ENCODE measurements at places on chromosomes 1 and 21.

- DNase-seq = no peak
These were observed 24.8 kb downstream of the ADGRB2 start for GRCh38 chr1:31739346-31739745.

DNA sequence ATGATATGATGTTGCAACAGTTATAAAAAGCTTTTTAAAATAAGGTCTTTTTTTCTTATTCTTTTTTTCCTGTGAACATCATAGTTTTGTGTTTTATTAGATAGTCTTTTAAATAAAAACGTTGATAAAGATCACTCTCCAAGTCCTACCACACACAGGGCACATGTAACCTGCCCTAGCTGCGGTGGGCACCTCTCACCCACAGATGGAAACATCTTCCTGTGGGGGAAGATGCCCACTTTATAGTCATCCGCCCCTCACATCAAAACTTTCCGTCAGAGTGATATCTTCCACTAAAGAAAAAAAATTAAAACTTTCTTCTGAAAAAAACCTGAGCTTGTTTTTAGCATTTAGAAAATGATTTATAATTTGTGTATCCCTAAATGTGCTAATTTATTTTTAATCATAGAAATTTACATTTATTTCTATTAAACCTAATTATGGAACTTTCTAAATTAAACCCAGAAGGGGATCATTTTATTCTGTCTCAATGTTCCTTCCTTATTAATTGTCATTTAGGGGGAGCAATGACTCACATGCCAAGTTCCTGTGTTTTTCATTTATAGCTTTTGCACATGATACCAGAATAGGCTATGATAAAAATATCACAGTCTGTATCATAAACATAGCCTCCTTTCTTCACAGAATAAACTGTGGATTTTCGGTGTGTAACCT, 24.7 kb downstream of the TNFRSF9 start:
- no peak for DNase-seq

- no peak for DNase-seq
These were observed 25.0 kb upstream of the GBP1 start for GRCh38 chr1:89089962-89090361.

DNA sequence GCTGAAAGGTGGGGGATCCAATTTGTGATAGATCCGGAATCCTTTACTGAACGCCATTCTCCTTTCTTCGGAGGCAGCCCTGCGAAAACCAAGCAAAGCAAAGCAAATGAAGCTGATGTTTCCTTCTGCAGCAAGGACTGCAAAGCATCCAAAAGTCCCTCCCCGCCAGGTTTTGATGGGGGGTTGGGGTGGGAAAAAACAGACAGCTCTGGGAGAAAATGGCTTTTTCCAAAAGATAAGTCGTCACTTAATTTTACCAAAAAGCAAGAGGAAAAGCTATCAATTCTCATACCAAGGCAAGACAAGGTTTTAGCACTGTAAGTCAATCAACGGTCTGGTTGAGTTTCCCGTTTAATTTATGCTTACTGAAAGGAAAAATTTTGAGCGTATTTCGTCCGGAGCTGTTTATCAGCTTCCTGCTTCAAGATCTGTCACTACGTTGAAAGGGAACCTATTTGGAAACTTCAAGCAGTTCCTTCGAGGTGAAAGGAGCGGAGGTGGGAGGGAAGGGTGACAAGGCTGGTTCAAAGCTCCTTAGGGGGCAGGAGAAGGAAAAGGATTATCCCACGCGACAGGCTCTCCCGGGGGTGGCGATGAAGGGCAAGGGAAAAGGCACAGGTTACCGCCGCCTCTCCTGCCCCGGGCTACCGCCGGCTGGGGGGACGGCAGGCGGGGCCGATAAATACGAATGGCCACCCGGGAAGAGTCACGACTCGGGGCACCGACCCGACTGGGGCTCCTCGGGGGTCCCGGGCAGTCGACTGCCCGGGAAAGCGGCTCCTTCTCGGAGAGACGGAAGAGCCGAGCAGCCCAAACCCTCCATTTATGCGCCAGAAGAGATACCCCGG, 750 bp downstream of the SYNJ1 start:
- DNase-seq = no peak

GRCh38 chr1:2848006-2848670, 46.6 kb upstream of the TTC34 start:
- DNase-seq = no peak

DNA sequence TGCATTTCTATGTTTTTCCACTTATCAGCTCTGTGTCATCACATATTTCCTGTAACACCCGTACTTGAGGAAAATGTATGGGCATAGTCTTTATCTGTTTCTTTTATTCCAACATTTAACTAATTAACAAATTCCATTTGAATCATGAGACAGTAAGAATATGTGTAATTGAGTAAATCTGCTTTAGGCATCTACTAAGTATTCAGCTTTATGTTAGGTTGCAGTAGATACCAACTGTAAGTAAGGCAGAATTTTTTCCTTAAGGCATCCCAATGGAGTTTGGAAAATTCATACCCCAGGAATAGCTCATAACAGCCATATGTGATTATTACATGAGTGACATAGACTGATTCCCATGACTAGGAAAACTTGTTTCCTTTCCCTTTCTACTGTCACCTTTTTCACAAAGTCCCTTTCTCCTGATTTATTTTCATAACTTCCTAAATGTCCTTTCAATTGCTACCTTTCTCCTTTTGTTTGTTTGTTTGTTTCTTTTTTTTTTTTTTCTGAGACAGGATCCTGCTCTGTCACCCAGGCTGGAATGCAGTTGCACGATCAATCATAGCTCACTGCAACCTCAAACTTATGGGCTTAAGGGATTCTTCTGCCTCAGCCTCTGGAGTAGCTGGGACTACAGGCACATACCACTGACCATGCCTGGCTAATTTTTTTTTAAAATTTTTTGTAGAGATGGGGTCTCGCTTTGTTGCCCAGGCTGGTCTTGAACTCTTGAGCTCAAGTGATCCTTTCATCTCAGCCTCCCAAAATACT, 59.8 kb upstream of the CACYBP start:
- DNase-seq = no peak

GRCh38 chr1:41030872-41031616, 9.5 kb upstream of the SLFNL1 start:
- DNase-seq = no peak

- DNase-seq = no peak
These were observed 542.5 kb downstream of the NUF2 start for GRCh38 chr1:163864207-163864606.

DNA sequence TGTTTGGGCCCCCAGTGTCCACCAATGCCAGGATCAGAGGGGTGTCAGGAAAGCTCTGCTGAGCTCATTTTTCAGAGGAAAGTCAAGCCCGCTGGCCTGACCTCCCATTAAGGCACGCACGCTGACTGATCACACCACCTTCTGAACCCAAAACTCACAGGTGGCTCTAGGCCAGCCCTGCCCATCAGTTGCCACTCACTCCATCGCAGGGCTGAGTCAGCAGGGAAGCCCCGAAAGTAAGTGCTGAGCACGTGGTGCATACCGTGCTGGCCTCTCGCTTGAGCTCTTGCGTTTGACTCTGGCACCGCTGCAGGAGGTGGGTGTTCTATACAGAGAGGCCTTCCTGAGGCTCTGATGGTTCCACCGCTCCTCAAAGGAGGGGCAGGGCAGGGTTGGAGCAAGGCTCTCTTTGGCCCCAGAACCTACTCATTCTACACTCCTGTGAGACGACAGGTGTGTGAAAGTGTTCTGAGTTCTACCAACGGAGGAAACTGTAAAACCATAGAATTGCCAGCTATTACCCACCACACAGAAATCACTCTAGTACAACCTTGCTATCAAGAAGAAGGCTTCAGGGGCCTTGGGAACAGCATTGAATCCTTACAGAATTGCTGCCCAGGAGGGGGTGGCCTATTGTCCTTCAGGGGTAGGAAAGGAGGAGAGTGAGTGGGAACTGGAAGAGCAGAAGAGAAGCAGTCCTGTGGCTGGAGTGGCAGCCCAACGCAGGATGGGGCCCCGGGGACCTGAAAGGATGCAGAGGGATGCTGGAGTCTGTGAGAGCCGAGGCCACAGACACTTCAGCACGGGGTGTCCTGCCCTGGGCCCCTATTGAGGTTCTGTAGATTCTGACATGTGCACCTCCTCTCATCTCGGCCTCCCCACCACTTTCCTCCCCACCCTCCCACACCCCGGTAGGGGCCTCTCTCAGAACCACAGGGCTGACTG, 214.7 kb upstream of the EDN2 start:
- no peak for DNase-seq

GRCh38 chr1:27603309-27603680, 649 bp downstream of the AHDC1 start:
- no peak for DNase-seq

GRCh38 chr1:214540324-214540723, 11.1 kb downstream of the PTPN14 start:
- no peak for DNase-seq

GRCh38 chr21:41973427-41973831, 19.6 kb upstream of the C2CD2 start:
- DNase-seq = no peak

GRCh38 chr1:55928576-55928975, 650.8 kb downstream of the PLPP3 start:
- no peak for DNase-seq

GRCh38 chr1:161921990-161922389, 101.7 kb downstream of the OLFML2B start:
- DNase-seq = no peak

GRCh38 chr1:219676012-219676765, 63.3 kb upstream of the ZC3H11B start:
- DNase-seq = no peak

GRCh38 chr1:185788386-185788785, 54.2 kb downstream of the HMCN1 start:
- DNase-seq = no peak

GRCh38 chr1:110208916-110209645, 1.0 kb upstream of the KCNC4 start:
- DNase-seq = no peak

DNA sequence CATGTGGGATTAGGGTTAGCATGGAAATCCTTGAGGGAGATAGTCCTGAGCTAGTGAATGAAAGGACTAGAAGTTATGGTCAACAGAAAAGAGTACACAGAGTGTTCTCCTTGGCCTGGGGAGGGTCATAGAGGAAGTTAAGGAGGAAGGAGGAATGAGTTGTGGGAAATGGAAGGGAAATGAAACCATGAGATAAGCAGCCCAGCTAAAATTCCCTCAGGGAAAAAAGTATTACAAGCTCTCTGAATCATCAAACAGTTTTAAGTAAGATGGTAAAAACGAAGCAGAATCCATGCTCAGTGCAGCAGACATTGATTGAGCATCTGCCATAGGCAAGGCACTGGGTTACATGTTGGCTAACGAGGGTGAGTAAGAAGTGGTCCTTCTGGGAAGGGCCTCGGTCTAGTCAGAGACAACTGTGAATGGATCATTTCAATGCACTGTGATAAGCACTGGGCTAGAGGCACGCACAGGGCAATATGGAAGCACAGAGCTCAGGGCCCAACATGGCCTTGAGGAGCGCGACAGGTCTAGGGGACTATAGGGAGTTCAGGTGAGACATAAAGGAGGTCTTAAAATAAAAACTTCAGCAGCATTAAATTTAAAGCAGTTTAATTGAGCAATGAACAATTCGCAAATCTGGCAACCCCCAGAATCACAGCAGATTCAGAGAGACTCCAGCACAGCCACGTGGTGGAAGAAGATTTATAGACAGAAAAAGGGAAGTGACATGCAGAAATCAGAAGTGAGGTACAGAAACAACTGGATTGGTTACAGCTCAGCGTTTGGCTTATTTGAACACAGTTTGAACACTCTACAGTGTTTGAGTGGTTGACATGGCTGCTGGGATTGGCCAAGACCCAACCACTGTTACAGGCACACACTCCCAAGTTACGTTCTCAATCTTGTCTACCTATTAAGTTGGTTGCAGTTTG, 219.5 kb downstream of the HLX start:
- no peak for DNase-seq

DNA sequence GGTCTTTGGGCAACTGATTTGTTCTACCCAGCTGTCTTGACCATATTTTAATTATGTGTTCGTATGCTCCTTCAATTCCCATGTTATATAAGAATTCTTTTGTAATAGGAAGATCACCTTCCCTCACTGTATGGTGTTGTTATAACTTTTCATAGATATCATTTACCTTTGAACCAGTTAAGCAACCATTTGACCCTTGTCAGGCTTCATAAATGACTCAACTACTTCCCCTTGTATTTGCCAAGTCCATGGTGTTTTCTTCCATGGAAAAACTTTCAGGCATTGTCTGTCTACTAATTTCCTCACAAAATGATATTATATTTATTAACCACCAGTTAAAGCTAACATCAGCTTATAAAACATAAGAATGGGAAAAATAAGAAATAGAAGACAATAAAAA, 5.1 kb downstream of the BPNT1 start:
- DNase-seq = no peak

DNA sequence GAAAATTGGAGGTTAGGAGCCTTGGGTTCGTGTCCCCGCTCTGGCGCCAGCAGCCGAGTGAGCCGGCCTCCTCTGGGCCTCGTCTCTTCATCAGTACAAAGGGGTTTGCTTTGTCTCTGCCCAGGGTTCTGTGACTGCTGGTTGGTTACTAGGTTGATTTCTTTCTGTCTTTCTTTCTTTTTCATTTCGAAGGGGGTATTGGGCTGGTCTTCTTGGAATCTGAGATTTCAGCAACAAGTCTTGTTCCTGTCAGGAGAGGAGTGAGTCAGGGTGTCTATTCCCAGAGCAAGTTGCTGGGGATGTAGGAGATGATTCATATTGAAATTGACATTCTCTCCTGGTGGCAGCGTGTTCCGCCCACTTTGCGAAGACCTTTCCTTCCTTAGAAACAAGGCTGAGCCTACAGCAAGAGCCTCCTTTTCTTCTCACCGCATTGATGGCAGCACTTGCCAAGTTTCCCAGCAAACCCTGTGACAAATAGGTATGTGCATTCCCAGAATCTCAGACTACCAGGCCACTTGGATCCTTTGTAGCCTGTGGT, 79.2 kb downstream of the MAN1C1 start:
- DNase-seq = peak; percentile 85

DNA sequence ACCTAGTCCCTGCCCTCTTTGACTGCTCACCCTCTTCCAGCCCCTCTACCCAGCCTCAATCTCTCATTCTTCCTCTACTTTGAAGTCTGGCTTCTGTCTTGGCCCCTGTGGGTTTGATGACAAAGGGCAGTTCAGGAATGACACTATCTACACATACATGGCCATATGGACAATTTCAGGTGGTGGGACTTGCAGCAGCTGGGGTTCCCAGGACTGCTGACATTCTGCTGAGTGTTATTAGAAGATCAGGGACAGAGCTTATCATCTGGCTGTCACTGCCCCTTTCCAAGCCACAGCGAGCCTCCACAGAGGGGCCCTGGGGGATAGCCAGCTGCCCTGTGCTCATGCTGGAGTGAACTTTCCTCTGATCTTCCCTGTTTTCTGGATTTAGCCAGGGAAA, 97.4 kb upstream of the IPO9 start:
- DNase-seq = no peak

DNA sequence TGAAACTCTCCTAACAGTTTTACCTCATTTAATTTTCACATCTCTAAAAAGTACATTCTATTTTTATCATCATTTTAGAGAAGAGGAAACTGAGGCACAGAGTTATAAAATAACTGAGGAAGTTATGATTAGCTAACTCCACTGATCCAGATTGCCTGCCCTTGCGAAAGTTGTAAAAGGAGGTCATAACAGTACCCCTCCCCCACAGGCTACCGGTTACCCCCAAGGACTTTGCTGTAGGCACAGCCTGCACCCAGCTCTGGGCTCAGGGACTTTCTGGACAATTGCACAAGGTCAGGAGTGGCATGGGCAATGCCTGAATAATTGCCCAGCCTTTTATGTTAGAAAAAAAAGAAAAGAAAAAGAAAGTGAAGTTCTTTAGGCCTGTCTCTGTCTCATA, 22.7 kb downstream of the PIGM start:
- no peak for DNase-seq

- DNase-seq = no peak
These were observed 3.1 kb upstream of the SRP9 start for GRCh38 chr1:225774281-225775147.

- DNase-seq = no peak
These were observed 1.7 kb downstream of the PDE9A start for GRCh38 chr21:42654913-42655795.

Data from non-pigmented ciliary epithelial cell (primary cell).